ENCODE measurements at places on chromosomes 4 and X. TPM values are rescaled to one million over a fixed set of nuclear protein-coding genes. Genes with fewer than 3 reads are reported as not detected.
A peak's percentile ranks its signal among the peaks of the same experiment; 100 is the strongest.

- no peaks in the 10 kb centered on the region for H3K36me3 ChIP-seq
- no peaks in the 10 kb centered on the region for H3K27me3 ChIP-seq
- DNase-seq = no peak
- H3K4me1 ChIP-seq = no peaks in the 10 kb centered on the region
Measured at GRCh38 chr4:90137555-90137954, 10.4 kb downstream of the CCSER1 start.

DNA sequence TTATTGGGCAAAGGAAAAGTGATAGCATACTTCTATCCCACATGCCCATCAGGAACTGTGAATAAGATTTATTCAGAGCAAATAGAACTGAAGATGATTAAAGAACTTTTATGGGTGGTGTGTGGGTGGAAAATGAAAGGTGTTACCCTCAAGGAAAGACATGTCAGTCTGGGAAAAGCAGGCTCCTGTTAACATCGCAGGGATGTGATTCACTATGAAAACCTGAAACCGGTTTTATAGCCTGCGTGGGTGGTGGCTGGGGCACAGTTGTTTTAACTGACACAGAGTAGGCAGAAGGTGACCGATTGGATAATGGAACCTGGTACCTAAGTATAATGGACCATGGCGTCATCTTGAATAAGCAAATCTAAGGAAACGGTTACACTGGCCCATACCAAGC lies 61.3 kb upstream of the CASK start:
- H3K36me3 ChIP-seq = peaks cover 3% of the 10 kb centered on the region
- no peak for DNase-seq
- no peak overlapping the region for H3K27ac ChIP-seq
- no peaks in the 10 kb centered on the region for H3K27me3 ChIP-seq

The AKAP4 gene
- not detected for total RNA-seq

GRCh38 chrX:42739258-42739657 lies 38.7 kb downstream of the PPP1R2C start:
- peak overlapping the region; percentile 61 for H3K27ac ChIP-seq
- no peaks in the 10 kb centered on the region for H3K27me3 ChIP-seq
- H3K4me1 ChIP-seq = peaks cover 3% of the 10 kb centered on the region
- H3K36me3 ChIP-seq = no peaks in the 10 kb centered on the region

DNA sequence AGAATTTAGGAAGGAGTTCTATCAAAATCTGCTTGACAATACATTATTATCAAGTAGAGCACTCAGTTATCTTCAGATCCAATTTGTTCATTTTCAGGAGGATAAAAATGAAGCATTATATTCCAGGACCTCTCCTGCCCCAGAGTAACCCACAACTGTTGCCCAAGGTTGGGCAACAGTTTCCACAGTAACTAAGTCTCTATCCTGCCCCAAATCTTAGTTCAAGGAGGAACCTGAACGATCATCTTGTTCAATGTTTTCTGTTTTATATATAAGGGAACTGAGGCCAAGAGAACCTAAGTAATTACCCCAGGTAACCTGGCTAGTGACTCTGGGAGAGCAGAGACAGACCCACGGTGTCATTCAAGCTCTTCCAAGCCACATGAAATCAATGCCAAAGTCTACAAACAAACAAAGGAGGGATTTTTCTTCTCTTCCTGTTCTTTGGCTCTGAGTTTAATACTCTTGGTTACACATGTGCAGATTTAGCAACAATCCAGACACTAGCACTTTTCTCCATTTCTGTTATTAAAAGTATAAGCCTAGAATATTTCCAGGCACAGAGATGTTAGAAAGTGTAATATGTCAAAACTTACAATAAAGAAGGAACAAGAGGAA lies 105.6 kb downstream of the C4orf51 start:
- no peak for DNase-seq
- H3K27ac ChIP-seq = no peak overlapping the region

GRCh38 chr4:85780664-85781063 lies 305.7 kb downstream of the ARHGAP24 start:
- no peak for DNase-seq
- peaks cover 2% of the 10 kb centered on the region for H3K27me3 ChIP-seq
- no peaks in the 10 kb centered on the region for H3K4me1 ChIP-seq
- H3K4me3 ChIP-seq = no peak overlapping the region
- H3K27ac ChIP-seq = no peak overlapping the region

The BMPR1B gene
- total RNA-seq = not detected

The POU3F4 gene
- total RNA-seq = not detected

The CENPI gene
- 21.4 TPM for total RNA-seq

DNA sequence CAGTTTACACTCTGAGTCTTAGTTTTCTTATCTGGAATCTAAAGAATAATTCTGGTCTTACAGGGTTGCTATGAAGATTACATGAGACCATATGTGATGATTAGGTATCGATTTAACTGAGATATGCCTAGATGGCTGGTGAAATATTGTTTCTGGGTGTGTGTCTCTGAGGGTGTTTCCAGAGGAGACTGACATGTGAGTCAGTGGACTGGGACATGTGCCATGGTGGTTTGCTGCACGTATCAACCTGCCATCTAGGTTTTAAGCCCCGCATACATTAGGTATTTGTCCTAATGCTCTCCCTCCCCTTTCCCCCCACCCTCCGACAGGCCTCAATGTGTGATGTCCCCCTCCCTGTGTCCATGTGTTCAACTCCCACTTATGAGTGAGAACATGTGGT lies 186.0 kb upstream of the CXorf66 start:
- no peaks in the 10 kb centered on the region for H3K4me1 ChIP-seq
- H3K27me3 ChIP-seq = no peaks in the 10 kb centered on the region
- no peak for DNase-seq
- no peak overlapping the region for H3K4me3 ChIP-seq

- H3K4me1 ChIP-seq = no peaks in the 10 kb centered on the region
- no peaks in the 10 kb centered on the region for H3K27me3 ChIP-seq
- H3K36me3 ChIP-seq = peaks cover 4% of the 10 kb centered on the region
- no peak overlapping the region for H3K4me3 ChIP-seq
Measured at GRCh38 chrX:147901461-147902126, 10.1 kb upstream of the FMR1 start.

- DNase-seq = no peak
- peaks cover 5% of the 10 kb centered on the region for H3K4me1 ChIP-seq
- H3K4me3 ChIP-seq = no peak overlapping the region
- H3K36me3 ChIP-seq = peaks cover 2% of the 10 kb centered on the region
Measured at GRCh38 chr4:112085156-112086035, 59.9 kb upstream of the FAM241A start.

- no peaks in the 10 kb centered on the region for H3K36me3 ChIP-seq
- DNase-seq = no peak
- no peak overlapping the region for H3K27ac ChIP-seq
Measured at GRCh38 chr4:124997124-124997523, 284.6 kb upstream of the ANKRD50 start.

DNA sequence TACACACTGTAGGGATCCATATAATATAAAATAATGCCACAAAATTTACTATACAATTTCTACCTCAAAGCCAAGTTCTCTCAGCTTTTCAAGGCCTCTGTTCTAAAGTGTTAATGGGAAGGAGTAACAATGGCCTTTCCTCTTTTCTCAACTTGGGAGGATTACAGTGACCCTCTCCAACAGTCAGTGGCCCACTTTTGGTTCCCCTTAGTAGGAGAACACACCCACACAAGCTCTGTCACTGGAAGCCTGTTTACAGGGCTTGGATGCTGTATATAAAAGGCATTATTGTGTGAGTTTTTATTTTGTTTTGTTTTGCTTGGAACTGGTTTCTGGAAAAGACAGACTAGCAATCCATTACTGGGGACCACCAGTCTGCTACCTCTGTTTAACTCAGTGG lies 1.8 kb downstream of the ARHGEF6 start:
- H3K4me1 ChIP-seq = peaks cover 50% of the 10 kb centered on the region
- H3K27me3 ChIP-seq = no peaks in the 10 kb centered on the region
- no peak for DNase-seq
- H3K36me3 ChIP-seq = peaks cover 20% of the 10 kb centered on the region
- peak overlapping the region; percentile 78 for H3K4me3 ChIP-seq

The PGAM4 gene
- not detected for total RNA-seq

DNA sequence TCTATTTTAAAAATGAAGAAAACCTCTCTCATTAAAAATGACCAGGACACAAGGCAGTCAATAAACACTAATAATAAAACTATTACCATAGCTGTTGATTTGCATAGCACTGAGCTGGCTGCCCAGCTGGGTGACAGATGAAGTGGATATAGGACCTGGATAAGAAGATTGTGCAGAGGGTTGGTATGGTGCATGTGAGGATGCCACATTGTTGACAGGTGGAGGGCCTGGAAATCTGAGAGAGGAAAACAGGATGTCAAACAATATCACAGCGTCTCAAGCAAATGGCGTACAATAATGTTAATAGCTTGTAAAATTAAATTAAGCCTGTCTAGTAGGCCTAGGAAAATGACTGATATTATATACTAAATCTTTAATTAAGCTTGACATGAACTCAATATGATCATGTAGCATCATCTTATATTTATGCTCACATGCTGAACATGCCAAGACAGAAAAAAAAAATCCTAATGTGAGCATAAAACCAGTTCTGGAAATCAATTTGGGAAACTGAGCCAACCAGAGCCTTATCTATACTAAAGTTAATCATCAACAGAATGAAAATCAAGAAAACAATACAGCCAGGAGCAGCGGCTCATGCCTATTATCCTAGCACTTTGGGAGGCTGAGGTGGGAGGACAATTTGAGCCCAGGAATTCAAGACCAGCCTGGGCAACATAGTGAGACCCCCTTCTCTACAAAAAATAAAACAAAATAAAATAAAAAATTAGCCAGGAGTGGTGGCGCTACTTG lies 18.6 kb downstream of the SEC24D start:
- no peak for DNase-seq
- H3K27me3 ChIP-seq = no peaks in the 10 kb centered on the region
- H3K4me1 ChIP-seq = no peaks in the 10 kb centered on the region
- no peak overlapping the region for H3K27ac ChIP-seq
- peaks cover 28% of the 10 kb centered on the region for H3K36me3 ChIP-seq

GRCh38 chr4:165909947-165910346 lies 36.9 kb downstream of the TLL1 start:
- H3K27ac ChIP-seq = no peak overlapping the region
- H3K4me1 ChIP-seq = no peaks in the 10 kb centered on the region
- no peak overlapping the region for H3K4me3 ChIP-seq
- no peaks in the 10 kb centered on the region for H3K36me3 ChIP-seq
- no peaks in the 10 kb centered on the region for H3K27me3 ChIP-seq

GRCh38 chr4:169174247-169174646 lies 96.5 kb downstream of the SH3RF1 start:
- no peaks in the 10 kb centered on the region for H3K36me3 ChIP-seq
- peaks cover 4% of the 10 kb centered on the region for H3K27me3 ChIP-seq
- H3K4me1 ChIP-seq = no peaks in the 10 kb centered on the region
- no peak for DNase-seq
- H3K4me3 ChIP-seq = no peak overlapping the region

GRCh38 chrX:1239681-1240142 lies 27.3 kb upstream of the CRLF2 start:
- peaks cover 6% of the 10 kb centered on the region for H3K4me1 ChIP-seq
- H3K4me3 ChIP-seq = no peak overlapping the region
- DNase-seq = no peak
- H3K27ac ChIP-seq = no peak overlapping the region
